ENCODE measurements at places on chromosomes 16 and 17.

DNA sequence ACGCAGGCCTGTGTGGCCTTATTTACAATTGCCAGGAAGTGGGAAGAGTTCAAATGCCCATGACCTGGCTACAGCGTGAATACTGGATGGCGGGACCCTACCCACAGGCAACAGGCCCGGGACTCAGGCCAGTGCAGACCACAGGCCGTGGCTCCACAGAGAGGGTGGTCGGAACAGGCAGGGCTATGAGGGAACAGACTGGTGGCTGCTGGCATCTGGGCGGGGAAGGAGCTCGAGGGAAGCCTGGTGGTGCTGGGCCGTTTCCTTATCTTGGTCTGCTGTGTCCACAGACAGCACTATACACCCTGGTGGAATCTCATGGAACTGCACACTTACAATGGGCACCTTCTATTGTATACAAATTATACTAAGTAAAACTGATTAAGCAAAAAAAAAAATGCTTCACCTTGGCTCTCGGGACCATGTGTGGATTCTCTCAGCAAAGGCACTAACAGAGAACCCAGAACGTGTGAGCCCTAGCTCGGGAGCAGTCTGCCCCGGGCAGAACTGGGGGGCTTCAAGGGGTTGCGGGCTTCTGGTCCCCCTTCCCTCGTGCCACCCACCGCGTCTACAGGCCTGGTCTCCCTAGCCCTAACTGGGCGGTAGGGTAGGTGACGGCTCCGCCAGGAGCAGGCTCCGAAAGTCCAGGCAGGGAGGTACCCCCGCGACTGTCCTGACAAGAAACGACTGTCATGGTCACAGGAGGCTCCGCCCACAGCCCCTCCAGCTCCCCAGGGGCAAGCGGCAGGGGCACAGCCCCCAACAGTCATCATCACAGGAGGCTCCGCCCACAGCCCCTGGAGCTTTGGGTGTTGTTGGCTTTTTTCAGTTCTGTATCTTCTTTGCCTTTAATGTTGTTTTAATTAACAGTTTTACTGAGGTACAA is 21.8 kb downstream of the CEP131 start:
- peak; percentile 23 for DNase-seq

DNA sequence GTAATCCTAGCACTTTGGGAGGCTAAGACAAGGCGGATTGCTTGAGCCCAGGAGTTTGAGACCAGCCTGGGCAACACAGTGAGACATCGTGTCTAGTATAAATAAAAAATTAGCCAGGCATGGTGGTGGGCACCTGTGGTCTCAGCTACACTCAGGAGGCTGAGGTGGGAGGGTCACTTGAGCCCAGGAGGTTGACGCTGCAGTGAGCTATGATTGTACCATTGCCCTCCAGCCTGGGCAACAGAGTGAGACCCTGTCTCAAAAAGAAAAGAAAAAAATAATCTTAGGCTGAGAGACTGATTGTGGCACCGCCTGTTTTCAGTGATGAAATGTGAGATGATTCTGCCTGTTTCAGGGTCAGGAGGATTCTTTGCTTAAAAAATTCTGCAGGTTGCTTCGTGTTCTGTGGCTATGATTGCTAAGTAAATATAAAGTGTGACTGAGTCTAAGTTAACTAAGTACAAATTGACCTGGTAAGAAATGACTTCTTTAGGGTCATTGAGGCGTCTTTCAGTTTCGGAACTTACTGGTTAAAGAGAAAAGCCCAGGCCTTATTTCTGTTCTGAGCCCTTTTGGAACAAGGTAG is 128.3 kb downstream of the SOCS1 start:
- DNase-seq, result no peak

- DNase-seq, result no peak
These were observed 9.1 kb downstream of the WSCD1 start for GRCh38 chr17:6079155-6079888.

DNA sequence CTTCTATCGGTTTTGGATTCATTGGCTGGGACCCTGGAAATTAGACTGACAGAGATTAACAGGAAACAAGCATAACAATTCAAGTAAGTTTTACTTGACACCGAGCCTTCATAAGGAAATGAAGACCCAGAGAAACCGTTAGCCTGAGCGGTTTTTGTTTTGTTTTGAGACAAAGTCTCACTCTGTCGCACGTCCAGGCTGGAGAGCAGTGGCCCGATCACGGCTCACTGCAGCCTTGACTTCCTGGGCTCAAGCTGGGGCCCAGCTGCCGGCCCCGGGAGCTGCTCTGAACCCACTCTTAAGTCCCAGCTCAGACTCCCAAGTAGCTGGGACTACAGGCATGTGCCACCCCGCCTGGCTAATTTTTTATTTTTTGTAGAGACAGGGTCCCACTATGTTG is 321.3 kb downstream of the SEC14L1 start:
- peak; percentile 56 for DNase-seq

DNA sequence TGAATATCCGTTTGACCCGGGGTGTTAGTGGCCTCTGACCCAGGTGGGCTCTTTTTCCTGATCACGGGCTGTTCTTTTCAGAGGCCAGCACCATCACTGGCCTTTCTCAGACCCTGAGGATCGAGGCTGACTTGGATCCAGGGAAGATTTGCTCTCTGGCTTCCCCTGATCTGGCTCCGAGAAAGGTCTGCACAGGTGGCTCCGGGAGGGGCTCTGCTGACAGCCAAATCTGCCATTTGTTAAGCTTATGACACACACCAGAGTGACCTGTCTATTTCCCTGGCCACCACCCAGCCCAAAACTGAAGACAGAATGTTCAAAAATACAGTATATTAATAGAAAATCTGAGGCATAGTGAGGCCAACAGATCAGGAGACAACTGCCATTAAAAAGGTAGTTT is 221.8 kb upstream of the TNRC6C start:
- no peak for DNase-seq

DNA sequence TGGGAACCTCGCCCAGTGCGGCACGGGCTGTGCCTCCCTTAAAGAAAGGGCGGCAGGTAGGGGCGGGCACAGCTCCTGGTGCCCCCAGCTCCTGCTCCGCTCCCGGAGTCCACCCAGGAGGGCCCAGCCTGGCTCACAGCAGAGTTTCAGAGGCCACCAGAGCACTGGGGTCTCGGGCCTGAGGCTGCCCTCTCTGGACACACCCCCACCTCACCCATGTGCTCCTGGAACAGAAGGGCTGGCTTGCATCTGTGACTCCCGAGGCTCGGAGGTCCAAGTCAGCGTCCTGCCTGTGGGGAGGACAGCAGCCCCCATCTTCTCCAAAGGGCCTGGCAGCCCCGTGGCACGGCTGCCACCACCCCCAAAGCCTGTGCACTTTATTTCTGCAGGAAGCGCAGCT is 62.7 kb downstream of the RBFOX3 start:
- DNase-seq, result no peak

- no peak for DNase-seq
These were observed 69.5 kb downstream of the JPH3 start for GRCh38 chr16:87671715-87672270.

GRCh38 chr16:3640207-3640606 is 14.3 kb upstream of the DNASE1 start:
- DNase-seq, result no peak

DNA sequence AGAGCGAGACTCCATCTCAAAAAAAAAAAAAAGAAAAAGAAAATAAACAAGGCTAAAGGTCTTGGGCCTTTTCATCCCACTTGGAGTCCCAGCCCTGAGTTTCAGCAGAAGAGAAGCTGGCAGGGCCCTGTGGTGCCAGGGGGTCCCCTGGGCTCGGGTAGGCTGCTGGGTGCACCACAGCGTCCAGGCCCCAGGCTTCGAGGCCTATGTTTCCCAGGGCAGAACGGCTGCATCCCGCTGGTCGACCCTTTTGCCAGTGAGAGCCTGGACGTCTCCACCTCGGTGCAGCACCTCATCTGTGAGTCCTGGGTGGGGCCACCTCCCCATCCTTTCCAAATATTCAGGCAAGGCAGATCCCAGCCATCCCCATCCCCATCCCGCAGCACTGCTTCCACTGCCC is 2.2 kb downstream of the TMEM235 start:
- DNase-seq, result no peak

DNA sequence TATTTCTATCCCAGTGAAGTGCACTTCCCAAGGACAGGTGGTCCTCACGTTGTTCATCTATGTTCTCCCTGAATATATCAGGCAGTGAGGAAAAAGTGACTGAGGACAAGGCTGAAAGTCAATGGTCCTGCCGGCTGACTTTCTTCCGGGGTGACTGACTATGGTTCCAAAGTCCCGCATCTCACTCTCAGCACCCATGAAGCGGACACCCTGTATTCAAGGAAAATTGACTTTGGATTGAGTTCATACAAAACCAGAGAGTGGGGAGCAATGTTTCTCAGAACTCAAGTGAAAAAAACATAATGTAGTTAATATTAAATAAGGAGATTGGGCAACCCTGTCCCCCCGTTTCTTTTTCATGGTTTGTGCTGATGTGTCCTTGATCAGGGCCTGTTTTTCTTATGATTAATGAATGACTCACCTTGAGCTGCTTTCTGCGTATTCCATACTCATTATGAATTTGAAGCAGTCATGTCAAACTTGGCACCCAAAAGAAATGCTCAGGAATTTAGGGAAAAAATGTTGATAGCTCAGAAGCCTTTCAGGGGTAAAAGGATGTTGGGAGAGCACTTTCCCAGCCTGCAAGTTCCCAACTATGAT is 184.0 kb downstream of the CYLD start:
- no peak for DNase-seq

DNA sequence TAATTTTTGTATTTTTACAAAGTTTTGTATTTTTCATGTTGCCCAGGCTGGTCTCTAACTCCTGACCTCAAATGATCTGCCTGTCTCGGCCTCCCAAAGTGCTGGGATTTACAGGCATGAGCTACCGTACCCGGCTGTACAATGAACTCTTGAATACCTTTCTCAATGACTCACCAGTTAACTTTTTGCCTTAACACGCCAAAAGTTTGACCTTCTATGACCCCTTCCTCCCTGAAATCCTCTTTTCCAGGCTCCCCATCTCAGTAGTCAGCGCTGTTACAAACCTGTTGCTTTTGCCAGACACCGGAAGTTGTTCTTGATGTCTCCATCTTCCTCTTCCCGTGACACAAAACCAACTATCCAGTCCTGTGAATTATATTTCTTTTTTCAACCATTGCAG is 158.1 kb upstream of the ASIC2 start:
- no peak for DNase-seq

DNA sequence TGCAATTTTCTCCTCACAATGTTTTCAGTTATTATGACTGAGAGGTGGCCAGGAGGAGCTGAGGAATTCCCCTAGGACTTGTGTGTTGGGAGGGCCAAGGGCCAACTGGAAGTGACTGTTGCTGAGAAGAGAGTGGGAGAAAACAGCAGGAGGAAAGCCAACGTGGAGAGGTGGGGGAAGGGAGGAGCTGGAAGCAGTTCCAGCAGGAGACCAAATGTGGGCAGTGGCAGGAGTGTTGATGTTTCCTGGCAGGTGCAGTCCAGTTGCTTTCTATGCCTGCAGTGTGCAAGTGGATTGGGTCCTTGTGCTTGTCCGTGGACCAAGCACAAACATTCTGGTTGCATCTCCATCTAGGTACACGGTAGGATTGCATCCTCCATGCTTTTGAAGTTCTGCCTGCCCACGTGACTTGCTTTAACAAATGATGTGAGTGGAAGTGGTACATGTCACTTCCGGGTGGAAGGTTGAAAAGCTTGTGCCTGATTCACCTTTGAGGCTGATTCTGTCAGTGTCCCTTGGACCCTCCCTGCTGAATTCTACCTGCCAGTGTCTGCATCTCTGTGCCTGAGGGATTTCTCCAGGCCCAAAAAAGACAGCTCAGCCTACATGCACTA is 54.7 kb upstream of the CRHR1 start:
- DNase-seq, result no peak

- no peak for DNase-seq
These were observed 9.8 kb upstream of the RNF157 start for GRCh38 chr17:76250141-76250540.

- DNase-seq, result no peak
These were observed 85.9 kb downstream of the SNX29 start for GRCh38 chr16:12062343-12063003.

Measured in CD4-positive, alpha-beta T cell treated with Interleukin-4 for 1 hour (primary cell).